ENCODE measurements at places on chromosomes 7 and 10.

DNA sequence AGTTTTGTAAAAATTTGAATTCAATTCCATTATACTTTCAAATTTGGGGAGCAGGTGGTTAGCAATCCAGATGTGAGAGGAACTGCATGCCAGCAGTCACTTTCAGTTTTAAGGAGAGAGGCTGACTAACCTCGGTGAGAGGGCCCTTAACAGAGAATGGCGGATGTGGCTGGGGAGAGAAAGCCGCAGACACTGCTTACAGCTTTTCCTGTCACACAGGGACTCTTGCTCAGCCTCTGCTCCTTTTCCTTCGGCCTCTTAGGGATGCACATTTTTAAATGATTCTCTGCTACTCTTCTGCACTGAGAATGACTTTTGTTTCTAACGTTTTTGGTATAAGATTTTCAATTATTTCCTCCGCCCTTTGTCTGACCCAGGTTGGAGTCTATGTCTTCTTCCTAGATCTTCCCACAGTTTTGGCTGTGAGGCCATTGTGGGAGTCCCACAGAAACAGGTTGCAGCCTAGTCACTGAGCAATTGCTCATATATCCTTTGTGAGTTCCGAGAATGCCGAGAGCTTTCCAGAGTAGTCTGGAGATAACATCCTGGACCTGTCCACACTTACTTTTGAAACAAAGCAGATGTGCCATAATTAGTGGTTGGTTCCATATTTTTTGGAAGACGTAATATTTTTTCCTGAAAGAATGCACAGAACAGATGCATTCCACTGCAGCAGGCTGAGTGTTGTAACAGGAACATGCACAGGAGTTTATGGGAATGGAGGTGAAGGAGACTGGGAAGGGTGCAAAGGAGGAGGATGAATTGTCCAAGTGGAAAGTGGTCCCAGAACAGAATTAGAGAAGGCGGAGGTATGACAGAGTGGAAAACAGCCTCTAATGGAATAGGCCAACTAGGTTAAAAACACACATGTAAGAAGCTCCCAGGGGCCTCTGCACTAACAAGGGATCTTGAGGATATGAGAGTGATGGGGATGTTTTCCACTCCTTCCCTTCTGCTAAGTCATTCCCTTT lies 168.0 kb upstream of the ZNF32 start:
- no peak for DNase-seq

DNA sequence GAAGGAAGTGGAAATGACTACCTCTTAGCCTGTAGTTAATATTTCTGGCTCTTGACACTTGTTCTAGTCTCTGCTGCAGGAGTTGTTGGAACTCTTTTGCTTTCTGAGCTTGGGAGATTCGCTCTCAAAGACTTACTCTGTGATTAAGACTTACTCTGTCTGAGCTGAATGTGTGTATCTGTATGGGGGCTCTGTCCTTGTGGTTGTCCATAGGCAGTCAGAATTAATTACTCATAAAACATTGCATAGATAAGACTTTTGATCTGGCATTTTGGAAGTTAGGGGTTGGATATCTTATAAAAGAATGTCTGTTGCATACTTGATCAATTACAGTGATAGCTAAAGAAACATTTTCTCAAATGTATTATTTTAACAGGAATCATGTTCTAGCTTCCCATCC lies 199.2 kb upstream of the KIAA1217 start:
- DNase-seq: no peak

DNA sequence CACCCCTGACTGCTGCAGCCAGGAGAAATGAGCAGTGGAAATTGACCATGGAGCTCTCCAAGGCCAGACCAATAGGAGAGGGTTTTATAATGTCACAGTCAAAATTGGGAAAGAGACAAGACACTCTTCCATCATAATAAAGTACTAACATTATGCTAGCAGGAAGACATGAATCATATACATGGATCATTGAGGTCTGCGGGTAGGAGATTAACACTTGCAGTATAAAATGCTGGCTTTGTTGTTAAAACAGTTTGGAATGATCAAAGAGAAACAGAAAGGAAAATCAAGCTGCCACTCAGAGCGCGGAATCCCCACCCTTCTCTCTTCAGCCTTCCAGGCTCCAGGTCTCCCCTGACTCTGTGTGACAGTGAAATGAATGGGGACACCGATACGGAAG lies 53.4 kb upstream of the CALN1 start:
- DNase-seq: no peak

DNA sequence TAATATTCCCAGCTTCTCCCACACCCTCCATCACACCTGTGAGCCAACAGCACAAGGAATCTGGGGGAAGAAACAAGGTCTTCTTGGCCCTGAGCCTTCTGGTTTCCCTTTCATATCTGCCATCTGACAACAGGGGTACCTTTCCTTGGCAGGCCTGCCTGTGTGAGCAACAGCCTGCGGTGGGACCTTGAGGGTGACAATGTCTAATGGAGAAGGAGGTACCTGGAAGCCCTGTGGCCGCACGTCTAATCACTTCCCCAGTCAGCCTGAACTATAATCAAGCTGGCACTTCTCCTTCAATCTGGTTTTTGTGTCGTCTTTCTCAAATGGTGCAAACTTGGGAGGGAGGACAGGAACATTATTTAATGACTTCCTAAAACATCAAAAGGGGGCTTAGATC lies 41.2 kb downstream of the NRCAM start:
- no peak for DNase-seq

GRCh38 chr7:33694006-33694405 lies 211.3 kb upstream of the BMPER start:
- no peak for DNase-seq

DNA sequence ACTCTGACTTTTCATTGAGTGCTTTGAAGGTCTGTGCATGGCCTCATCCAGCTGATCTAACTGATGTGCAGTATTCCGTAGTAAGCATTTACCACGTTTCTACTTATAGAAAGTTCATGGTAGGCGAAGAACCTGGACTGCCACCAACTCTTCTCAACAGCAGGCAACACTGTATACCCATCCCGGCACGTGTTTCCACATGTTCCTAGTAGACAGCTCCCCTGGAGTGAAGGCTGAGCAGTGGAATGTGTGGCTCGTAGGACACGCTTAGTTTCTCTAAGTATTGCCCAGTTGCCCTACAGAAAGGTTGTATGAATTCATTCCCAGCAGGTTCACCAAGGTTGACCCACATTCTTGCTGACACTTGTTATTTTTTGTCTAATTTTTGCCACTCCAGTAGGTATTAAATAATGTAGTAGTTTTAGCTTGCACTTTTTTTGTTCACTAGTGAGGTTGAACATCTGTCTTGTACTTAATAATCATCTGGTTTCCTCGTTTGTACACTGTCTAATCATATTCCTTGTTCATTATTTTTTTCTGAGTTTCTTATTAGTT lies 15.2 kb downstream of the PROSER2 start:
- DNase-seq: no peak

GRCh38 chr10:51363415-51363814 lies 289.1 kb downstream of the PRKG1 start:
- no peak for DNase-seq

GRCh38 chr7:79308192-79308591 lies 145.3 kb downstream of the MAGI2 start:
- DNase-seq: no peak

GRCh38 chr10:126917975-126918908 lies 13.0 kb downstream of the DOCK1 start:
- no peak for DNase-seq

- DNase-seq: no peak
Observed at GRCh38 chr10:10975647-10976046, 42.0 kb upstream of the CELF2 start.

GRCh38 chr10:77926566-77927401 lies at the start of gene DLG5:
DLG5 (minus strand) TSS chr10:77926755; CDS start chr10:77926520, 235 bp downstream.
- DNase-seq: no peak

DNA sequence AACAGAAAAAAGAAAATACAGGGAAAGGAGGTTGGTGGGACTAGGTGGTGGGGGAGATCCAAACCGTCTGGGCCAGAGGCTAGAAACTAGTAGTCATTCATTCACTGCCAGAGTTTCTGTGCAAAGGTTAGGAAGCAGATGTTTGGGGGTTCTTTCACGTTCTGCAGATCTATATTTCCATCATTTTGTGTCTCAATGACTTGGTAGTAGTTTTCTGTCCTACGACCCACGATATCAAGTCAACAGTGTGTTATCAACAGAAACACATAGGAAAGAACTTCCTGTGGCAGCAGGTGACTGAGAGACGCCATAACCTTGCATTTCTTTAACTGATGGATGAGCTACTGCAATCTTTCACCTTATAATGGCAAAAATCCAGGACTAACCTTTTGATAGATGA lies 1.8 kb downstream of the CEP55 start:
- DNase-seq: no peak

DNA sequence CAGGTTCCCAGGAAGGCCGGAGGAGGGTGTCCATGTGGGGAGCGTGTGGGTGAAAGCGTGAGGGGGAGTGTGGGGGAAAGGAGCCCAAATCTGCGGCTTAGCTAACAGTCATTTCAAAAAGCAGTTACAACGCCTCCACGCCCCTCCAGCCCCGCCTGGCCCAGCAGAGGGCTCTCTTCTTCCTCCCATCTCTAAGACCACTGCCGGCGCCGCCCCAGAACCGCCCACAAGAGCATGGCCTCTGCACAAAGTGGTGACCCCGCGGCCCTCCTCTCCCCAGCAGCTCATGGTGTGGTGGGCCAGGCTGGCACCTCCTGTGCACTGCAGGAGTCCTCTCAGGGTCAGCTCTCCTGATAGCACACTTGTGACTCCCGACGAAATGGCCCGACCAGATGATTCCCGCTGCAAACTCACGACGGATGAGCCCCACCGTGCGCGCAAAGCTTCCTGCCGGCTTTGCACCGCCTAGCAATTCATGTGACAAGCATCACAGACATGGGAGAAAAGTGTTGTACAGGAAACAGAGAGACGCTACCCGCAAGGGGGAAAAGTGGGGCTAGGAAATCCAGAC lies 12.4 kb upstream of the HUS1 start:
- peak; percentile 79 for DNase-seq

DNA sequence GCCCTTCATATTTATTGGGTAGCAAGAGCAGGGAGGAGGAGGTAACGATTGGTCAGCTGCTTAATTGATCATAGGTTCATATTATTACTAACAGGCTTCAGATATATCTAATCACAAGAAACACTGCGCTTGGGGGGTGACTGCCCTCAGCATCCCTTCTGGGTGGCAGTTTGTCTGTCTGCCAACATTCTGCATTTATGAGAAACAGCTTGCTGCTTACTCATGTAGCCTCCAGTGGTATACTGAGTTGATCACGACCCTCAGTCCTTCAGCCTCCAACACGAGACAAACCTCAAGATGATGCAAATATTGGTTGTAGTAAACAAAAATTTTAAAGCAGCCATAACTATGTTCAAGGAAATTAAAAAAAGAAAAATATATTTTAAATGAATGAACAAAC lies 657.8 kb upstream of the PHF14 start:
- DNase-seq: no peak

DNA sequence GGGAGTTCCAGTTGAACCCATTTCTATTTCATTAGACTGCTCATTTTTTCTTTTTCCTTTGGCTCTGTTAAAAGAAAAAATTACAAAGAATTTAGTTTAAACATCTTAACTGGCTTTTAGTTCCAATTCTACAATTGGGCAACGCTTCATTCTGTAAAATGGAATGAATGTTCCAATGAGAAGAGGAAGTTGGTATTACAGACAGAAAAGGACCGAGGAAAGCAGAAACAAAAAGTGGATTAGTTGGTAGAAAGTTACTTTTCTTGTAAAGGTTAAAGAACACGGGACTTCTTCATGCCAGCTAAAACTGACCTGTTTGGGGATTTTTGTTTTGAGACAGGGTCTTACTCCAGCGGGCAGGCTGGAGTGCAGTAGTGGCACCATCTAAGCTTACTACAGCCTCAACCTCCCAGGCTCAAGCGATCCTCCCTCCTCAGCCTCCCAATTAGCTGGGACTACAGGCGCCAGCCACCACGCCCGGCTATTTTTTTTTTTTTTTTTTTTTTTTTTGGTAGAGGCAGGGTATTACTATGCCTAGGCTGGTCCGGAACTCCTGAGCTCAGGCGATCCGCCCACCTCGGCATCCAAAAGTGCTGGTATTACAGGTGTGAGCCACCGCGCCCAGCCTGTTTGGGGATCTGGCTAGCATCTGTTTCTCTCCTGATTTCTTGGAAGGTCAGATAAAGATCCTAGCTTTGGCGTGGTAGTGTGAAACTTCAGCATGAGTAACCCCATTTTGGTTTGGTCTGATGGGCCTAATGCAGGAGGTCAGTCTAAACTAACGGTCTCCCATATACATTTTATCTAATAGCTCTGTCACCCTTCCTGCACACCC lies 1.3 kb upstream of the VDAC2 start:
- DNase-seq: peak; percentile 48

- DNase-seq: no peak
Observed at GRCh38 chr7:92368741-92369140, 78.5 kb upstream of the GATAD1 start.

- DNase-seq: no peak
Observed at GRCh38 chr10:20995123-20995987, 98.2 kb upstream of the NEBL start.
